ENCODE measurements at places on chromosomes 1 and 21.

GRCh38 chr1:209207701-209208286 is 375.7 kb upstream of the CAMK1G start:
- DNase-seq = peak; percentile 95

DNA sequence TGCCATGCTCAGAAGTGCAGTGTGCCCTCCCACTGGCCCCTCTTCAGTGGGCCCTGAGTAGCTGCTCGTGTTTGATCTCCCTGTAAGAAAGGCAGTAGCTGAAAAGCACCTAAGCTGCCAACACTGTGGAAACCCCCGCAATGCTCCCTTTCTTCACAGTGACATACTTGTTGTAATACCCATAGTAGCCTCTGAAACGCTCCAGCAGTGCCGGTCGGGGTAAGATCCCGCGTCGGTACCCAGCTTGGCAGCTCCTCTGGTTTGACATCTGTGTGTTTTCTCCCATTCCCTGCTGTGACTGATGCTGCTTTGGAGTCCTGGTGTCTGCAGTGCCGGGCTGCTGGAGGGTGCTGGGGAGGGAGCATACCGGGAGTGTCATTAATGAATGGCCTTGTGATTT is 3.6 kb downstream of the CHAF1B start:
- no peak for DNase-seq

GRCh38 chr1:156616463-156616862 is 2.8 kb upstream of the HAPLN2 start:
- DNase-seq = peak; percentile 58

DNA sequence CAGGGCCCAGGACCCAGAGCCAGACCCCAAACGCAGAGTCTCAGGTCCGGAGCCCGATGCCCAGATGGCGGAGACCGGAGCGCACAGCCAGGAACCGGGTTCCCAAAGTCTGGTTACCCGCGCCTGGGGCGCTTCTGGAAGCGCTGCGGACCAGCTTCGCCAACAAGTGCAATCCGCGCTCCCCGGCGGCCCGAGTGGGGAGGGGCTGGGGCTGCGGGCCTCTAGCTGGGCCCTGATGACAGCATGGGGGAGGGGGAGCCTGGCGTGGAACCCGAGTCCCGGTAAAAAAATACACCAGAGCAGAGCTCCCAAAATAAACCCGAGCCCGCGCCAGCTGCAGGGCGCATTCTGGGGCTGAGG is 494 bp downstream of the NT5C1A start:
- DNase-seq = peak; percentile 79

DNA sequence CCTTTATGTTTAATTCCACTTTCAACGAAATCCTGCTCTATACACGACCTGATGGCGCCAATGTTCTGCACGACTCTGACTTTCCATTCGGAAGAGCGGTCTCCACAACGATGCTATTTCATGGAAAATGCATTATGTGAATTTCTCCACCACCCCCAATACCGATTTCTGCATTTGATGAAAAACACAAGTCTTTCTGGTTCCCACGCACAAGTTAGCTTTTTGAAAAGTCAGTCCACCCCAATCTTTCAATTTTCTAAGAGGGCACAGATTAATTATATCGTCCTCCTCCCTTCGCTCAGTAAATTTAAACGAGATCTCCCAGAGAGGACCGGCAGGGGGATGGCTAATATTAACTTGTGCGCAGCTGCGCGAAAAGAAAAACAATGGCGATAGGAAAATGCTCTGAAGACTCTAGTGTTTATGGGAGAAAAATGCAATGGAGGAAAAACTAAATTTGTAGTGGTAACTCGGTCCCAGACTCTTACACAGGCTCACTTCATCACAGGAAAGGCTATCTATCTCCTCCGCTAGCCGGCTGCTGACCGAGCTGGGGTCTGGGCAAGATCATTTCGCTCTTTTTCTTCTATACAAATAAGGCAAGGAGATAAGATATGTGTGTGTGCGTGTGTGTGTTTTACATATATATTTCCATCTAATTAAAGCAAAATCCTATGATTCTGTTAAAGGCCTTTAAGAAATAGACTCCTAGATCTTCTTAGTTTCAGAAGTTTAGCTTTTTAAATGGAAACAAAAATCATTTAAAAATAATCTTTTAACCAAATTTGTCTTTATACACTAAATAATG is 1.2 kb upstream of the LHX8 start:
- DNase-seq = no peak

DNA sequence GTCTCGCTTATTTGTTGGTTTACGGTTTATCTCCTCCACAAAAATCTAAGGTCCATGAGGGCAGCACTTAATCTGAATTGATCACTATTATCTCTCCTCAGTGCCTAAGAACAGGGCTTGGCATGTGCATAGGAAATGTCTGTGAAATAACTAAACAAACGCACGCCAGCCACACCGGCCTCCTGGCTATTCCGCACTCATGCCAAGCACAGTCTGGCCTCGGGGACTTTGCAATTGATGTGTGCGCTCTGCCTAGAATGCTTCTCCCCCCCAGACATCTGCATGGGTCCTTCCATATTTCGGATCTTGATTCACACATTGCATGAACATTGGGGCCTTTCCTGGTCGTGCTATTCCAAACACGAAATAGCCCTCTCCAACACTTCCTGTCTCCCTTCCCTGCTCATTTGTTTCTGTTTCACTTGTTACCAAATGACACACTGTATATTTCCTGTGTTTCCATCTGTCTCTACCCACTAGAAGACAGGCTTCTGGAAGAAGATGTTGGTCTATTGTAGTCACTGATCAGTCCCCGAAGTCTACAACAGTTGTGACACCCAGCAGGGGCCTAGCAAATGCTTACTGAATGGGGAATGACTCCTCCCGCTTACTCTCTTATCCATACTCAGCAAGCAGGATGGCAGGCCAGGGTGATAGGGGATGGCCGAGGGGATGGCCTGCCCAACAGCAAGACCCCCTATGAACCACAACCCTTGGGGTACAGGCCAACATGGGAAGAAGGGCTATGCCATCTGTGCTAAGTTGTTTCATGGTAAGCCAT is 93.9 kb downstream of the GLIS1 start:
- DNase-seq = no peak

- DNase-seq = no peak
Measured at GRCh38 chr1:74388855-74389254, 123.6 kb downstream of the LRRC53 start.

GRCh38 chr21:26581818-26582217 is 8.7 kb upstream of the CYYR1 start:
- DNase-seq = no peak

DNA sequence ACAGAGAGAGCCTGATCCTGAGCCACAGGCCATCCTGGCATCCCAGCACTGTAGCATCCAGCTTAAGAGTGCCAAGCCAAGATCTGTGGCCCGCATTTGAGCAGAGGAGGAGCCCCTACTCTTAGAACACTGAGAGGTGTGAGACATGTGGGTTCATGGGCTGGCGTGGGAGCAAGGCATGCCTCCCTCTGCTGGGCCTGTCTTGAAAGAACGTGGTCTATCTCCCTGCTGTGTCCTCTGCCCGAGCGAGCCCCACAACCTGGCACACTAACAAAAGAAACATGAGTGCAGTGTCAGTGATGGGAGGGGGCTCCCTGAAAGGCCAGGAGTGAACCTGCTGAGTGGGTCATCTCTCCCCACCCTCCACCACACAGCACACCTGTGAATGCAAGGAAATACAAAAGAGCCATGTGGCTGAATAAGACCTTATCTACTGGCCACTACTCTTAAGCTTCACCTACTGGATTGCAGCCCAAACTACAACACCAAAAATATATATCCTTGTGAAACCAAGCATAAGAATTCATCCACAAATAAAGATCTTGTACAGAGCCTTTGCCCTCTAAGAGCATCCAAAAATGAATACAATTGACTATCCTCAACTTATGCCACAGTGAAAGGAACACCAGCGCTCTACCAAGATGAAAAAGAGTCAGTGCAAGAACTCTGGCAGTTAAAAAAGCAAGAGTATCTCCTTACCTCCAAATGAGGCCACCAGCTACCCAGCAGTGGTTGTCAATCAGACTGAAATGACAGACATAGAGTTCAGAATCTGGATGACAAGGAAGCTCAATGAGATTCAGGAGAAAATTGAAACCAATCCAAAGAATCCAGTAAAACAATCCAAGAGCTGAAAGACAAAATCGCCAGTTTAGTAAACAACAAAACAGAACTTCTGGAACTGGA is 259.4 kb upstream of the DAB1 start:
- DNase-seq = no peak

DNA sequence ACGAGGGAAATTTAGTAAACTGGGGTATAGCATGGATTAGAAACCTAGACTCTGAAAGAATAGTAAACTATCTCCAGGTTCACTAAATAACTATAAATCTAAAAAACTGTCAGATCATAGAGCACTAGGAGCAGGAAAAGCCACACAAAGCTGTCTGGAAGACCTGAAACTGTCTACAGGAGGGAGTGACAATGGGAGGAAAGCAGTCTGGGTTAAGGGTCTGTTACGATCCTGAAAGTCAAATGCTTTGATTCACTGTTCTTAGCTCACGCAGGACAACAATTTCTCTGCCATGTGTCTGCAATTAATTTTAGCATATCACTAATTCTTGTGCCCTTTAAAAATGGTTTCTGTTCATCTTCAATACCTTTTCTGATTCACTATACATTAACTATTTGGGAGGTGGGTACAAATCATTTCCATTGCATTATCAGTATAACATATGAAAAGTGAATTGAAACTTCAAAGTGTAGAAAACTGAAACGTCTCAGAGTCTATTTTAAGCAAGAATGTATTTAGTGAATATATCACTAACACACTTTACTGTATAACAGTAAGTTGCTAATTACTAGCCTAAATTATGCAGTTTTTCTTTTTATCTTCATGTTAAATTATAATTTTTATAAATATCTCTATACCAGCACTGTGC is 18.4 kb downstream of the CEP170 start:
- DNase-seq = no peak

GRCh38 chr1:200328379-200328778 is 81.5 kb downstream of the ZNF281 start:
- DNase-seq = no peak

DNA sequence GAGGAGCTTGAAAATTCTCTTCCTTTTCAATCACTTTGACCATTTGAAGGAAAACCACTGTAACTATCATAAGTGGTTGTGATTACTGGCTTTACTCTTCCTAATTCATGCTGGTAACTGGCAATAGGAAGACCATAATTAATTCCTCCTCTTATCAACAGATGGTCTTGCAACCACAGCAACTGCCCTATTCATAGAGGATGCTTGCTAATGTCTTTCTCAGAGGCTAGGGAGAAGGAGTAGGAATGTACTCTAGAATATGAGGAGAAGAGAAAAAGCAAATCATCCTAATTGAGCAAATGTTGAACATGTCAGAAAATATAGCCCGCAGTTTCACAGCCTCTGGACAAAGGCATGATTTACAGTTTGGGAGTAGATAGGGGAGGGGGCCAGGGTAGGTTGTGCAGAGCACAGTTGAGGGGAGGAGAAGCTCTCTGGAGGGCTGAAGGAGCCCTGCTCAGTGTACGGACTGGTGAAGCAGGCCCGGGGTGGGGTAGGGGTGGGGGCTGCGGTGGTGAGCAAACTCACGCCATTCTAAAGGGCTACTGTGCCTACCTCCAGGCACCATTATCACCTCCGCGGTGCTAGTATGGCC is 192.9 kb downstream of the PCP4 start:
- no peak for DNase-seq

- DNase-seq = no peak
Measured at GRCh38 chr1:79660129-79660528, 653.6 kb upstream of the ADGRL4 start.

Measured in posterior cingulate gyrus (tissue), 11 donors.